Hypothalamus (tissue), 51 donors: ENCODE measurements at places on chromosomes 5 and 9.

GRCh38 chr9:130451509-130452388 lies 7.0 kb downstream of the ASS1 start:
- no peak for DNase-seq

- no peak for DNase-seq
These were observed 5.2 kb downstream of the ANXA1 start for GRCh38 chr9:73156865-73157187.

GRCh38 chr9:110604171-110604601 lies 24.6 kb upstream of the SVEP1 start:
- DNase-seq, result no peak

- no peak for DNase-seq
These were observed 7.3 kb downstream of the QSOX2 start for GRCh38 chr9:136238342-136238732.

- DNase-seq, result no peak
These were observed 644 bp downstream of the BRD3 start for GRCh38 chr9:134066913-134067851.

DNA sequence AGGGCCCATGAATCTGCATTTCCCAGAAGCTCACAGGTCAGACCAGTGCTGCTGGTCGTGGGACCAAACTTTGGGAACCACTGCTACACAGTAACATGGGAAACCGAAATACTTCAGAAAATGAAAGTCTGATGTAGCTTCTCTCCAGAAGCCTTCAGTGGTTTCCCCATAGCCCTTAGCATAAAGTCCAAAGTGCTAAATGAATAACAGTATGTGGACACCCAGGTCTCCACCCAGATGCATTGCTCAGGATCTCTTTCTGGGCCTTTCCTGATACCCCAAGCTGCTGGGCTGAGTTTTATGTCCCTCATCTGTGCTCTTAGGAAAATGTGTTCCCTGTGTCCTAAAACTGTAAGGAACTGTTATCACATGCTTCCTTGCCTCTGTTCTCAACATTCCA lies 100.4 kb downstream of the NFIB start:
- no peak for DNase-seq

DNA sequence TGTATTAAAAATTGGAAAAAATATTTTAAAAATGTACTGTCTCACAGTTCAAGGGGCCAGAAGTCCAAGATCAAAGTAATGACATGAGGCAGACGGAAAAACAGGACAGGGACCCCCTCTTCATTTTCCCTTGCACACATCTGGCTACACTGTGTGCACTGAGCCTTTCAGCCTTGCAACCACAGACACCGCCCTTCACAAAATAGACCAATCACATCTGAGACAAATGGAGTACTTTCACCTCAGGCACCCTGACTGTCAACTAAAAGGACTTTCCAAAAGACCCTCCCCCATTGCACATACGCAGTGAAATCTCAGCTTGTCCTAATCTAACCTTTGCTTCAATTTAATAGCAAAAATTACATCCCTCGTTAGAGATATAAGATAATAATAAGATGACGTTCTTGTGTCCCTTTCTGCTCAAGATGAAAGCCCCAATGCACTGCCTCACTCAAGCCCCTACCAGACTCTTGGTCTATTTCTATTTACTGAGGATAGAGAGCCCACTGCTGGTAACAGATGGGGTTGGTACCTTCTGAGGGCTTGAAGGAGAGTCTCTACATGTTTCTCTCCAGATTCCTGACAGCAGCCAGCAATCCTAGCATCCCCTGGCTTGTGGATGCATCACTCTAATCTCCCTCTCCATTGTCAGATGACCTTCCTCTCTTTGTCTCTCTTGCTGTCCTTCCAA lies 514.8 kb upstream of the ADAMTS16 start:
- DNase-seq, result no peak

GRCh38 chr5:146962801-146963355 lies 84.3 kb upstream of the PPP2R2B start:
- no peak for DNase-seq

- no peak for DNase-seq
These were observed 595.4 kb downstream of the IRX1 start for GRCh38 chr5:4191041-4191440.

DNA sequence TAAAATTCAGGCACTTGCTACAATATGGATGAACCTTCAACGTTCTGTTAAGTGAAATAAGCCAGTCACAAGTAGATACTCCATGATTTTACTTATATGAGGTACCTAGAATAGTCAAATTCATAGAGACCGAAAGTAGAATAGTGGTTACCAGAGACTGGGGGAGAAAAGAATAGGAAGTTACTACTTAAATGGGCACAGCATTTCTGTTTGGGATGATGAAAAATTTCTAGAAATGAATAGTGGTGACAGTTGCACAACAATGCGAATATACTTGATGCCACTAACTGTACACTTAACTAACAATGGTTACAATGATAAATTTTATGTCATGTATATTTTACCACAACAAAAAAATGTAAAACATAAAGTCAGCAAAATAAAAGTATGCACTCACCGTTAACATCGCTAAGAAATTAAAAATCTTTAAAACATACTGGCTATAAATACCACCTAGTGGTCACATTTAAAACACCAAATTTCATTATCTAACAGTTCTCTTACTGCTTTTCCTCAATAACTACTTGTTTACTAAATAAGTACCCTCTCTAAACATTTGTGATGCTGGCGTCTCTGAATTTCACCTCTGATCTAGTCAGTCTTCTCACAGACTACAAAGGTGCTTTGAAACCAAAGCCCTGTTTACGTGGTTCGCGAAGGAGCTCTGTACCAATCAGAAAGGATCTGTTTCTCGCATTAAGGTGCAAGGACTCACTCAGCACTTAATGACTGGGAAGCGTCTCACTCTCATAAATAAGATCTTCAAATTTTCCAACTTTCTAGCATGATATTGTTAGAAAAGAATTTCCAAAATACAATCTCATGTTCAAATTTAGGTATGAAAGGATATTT lies 22.7 kb downstream of the KIF3A start:
- DNase-seq, result no peak

- no peak for DNase-seq
These were observed 124.7 kb downstream of the GHR start for GRCh38 chr5:42547894-42548293.

DNA sequence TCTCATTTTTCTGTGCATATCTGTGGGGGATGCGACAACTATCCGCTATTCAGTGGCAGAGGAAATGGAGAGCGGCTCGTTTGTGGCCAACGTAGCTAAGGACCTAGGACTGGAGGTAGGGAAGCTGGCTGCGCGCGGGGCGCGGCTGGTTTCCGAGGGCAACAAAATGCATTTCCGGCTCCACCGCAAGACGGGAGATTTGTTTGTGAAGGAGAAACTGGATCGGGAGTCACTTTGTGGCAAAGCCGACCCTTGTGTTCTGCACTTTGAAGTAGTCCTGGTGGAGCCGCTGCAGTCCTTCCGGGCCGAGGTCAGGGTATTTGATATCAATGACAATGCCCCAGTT lies 320 bp downstream of the PCDHB1 start:
- no peak for DNase-seq

- DNase-seq, result no peak
These were observed 169.1 kb downstream of the CAAP1 start for GRCh38 chr9:26723486-26723885.

GRCh38 chr5:3905521-3905920 lies 309.9 kb downstream of the IRX1 start:
- DNase-seq, result no peak

- DNase-seq, result no peak
These were observed 3.8 kb upstream of the PRKAA1 start for GRCh38 chr5:40801771-40802562.

GRCh38 chr5:52807723-52808122 lies 20.0 kb downstream of the ITGA1 start:
- DNase-seq, result no peak

GRCh38 chr9:93572636-93573515 lies 3.5 kb upstream of the PHF2 start:
- DNase-seq, result no peak

GRCh38 chr9:17246770-17247169 lies 111.9 kb downstream of the CNTLN start:
- no peak for DNase-seq

- DNase-seq, result no peak
These were observed 4.4 kb upstream of the SSBP2 start for GRCh38 chr5:81755320-81755719.

GRCh38 chr9:29958469-29958868 lies 2385.2 kb upstream of the C9orf72 start:
- no peak for DNase-seq

DNA sequence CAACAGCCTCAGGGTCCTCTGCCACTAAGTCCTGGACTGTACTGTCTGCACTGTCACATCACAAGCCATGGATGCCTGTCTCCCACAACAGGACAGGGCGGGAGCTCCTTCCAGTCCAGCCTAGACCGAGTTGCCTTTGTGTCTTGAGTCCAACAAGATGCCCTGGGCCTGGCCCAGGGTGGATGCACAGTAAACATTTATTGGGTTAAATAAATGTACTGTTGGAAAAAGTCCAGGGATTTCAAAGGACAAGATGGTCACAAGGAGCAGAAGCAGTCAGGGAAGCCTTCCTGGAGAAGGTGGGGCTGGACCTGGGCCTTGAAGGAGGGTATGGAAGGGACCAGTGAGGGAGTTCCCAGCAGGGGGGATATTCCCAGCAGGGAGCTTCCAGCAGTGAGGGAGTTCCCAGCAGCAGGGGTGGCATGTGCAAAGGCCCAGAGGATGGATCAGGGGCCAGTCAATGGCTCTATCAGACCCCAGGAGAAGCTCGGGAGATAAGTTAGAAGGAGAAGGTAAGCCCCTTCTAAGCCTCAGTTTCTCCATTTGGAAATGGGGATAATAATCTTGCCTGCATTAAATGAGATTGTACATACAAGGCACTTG lies 72.7 kb upstream of the NEURL1B start:
- DNase-seq, result no peak

- DNase-seq, result no peak
These were observed 503.9 kb downstream of the RASEF start for GRCh38 chr9:82558855-82559630.

DNA sequence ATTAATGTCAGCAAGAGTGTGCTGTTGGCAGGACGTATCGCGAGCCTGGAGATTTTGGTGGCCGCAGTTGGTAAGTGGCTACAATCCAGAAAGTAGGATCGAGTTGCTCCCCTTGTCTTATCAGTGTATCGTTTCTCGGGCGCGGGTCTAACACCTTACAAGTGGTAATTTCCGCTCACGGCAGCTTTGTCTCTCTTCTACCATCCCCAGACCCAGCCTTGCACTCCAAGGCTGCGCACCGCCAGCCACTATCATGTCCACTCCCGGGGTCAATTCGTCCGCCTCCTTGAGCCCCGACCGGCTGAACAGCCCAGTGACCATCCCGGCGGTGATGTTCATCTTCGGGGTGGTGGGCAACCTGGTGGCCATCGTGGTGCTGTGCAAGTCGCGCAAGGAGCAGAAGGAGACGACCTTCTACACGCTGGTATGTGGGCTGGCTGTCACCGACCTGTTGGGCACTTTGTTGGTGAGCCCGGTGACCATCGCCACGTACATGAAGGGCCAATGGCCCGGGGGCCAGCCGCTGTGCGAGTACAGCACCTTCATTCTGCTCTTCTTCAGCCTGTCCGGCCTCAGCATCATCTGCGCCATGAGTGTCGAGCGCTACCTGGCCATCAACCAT lies 1.1 kb downstream of the PTGER4 start:
- DNase-seq, result no peak

GRCh38 chr5:149175346-149176105 lies 34.2 kb downstream of the ABLIM3 start:
- no peak for DNase-seq

GRCh38 chr5:59079622-59080620 lies 497.0 kb downstream of the RAB3C start:
- DNase-seq, result no peak
